Stimulated activated CD4-positive, alpha-beta T cell treated with anti-CD3 and anti-CD28 coated beads, Interleukin-2, amount 100 ng/mL, for 4 hours (primary cell): ENCODE measurements at places on chromosomes 6 and 20.

GRCh38 chr20:61521687-61522420 lies 269.8 kb downstream of the CDH4 start:
- DNase-seq: no peak

GRCh38 chr6:136983687-136984086 lies 61.1 kb downstream of the IL20RA start:
- DNase-seq: no peak

DNA sequence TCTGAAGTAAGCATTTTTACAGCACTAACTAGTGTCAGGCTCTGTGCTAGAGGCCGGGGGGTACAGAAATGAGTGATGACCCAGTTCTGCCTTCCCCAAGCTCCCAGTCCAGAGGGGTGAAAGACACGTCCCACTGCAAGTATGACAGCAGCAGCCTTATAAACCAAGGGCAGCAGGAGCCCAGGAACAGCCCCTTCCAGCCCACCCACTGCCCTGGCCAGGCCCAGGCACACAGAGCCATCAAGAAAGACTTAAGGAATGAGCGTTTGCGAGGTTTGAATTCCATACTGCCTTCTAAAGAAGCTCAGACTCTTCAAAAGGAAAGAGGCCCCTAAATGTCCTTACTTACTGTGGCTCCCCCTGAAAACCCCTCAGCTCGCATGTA lies 10.0 kb downstream of the TRERF1 start:
- DNase-seq: no peak

DNA sequence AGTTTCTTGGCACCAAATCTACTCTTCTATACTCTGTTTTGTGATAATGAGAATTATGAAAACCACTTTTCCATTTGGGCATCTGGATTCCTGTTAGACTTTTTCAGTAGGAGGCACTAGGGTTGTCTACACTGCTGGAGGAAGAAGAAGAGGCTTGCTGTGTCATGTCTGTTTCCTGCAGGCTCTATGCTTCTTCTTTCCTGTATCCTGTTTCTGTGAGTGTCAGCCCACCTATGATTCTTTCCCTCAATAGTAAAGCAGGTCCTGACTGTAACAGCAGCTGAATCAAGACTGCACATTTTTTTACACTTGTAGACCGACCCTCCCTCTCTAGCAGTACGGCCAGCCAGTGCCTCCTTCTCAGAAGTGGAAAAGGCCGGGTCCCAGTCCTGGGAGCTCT lies 603.9 kb downstream of the HDGFL1 start:
- DNase-seq: no peak

DNA sequence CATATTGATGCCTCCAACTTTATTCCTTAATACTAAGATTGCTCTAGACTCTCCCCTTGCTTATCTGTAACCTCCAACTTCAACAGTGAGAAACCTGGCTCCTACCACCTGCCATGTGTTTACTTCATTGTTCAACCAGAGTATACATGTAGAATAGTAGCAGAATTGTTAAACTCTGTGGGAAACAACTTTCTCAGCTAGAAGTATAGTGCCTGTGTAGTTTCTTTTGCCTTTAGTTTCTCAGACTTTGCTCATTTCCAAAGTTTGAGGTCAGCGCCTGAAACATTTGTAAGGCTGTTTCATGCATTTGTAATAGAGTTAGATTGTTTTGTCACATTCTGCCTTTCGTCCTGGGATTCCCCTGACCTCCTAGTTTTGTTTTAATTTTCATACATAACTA lies 34.9 kb upstream of the HECA start:
- DNase-seq: no peak

DNA sequence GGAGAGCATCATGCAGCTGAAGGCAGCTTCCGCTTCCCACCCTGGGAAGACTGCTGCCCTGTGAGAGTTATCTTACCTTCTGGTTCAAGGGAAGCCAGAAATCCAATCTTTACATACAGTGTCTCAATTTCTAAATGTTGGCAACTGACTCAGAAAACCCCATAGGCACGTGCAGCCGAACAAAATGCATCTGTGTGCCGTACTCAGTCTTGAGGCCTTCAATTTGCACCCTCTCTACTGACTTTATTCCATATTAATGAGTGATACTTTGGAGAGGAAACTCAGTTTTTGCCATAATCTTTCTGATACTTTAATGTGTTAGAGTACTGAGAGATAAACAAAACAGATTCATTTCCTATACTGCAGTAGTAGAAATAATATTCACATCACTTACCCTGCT lies 172.5 kb upstream of the C6orf118 start:
- no peak for DNase-seq

GRCh38 chr20:49313283-49313682 lies 35.4 kb upstream of the ZNFX1 start:
- DNase-seq: no peak

DNA sequence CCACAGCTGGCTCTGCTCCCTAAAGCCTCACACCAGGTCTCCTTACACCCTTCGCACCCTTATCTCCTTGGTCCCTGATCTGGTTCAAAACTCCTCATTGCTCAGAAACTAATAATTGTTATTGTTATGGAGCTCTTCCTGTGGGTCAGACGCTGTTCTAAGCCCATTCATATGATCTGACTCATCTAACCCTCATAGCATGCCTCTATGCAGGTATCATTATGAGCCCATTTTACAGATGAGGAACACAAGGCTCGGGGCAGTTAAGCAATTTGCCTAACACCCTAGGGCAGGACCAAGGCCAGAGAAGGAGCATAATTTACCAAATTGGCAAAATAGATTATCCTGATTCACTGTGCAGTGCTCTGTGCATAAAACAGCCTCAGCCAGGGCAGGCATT lies 51.8 kb upstream of the CCDC167 start:
- DNase-seq: no peak

DNA sequence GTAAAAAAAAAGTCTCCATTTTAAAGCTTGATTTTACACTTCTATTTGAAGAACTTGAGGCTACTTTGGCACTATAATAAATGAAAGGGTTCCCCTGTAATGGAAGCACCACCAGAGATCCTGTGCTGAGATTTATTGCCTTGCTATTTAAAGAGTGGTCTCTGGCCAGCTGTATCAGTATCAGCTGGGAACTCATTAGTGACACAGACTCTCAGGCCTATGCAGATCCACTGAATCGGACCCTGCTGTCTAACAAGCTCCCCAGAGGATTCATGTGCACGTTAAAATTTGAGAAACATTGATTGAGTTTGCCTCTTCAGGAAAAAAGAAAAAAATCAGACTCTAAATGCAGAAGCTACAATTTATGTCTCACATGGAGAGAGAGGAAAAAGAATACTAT lies 299.9 kb upstream of the BMP2 start:
- DNase-seq: no peak

GRCh38 chr6:139699911-139700310 lies 325.5 kb upstream of the CITED2 start:
- DNase-seq: no peak

DNA sequence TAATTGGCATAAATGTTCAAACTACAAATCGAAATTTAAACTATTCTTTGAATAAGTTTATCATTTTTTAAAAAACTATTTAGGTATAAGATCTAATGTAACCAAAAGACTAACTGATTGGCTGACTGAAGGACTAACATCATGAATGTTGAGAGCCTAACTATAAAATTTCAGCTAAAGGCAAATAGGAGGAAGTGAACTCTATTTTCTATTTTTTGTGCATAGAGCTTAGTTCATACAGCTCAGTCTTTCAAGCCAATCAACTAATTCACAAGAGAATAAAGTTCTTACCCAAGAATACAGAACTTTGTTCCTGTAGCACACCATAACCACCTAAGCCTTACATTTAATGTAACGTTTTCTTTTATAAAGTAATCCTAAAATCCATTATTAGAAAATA lies 46.3 kb upstream of the STXBP5 start:
- no peak for DNase-seq

DNA sequence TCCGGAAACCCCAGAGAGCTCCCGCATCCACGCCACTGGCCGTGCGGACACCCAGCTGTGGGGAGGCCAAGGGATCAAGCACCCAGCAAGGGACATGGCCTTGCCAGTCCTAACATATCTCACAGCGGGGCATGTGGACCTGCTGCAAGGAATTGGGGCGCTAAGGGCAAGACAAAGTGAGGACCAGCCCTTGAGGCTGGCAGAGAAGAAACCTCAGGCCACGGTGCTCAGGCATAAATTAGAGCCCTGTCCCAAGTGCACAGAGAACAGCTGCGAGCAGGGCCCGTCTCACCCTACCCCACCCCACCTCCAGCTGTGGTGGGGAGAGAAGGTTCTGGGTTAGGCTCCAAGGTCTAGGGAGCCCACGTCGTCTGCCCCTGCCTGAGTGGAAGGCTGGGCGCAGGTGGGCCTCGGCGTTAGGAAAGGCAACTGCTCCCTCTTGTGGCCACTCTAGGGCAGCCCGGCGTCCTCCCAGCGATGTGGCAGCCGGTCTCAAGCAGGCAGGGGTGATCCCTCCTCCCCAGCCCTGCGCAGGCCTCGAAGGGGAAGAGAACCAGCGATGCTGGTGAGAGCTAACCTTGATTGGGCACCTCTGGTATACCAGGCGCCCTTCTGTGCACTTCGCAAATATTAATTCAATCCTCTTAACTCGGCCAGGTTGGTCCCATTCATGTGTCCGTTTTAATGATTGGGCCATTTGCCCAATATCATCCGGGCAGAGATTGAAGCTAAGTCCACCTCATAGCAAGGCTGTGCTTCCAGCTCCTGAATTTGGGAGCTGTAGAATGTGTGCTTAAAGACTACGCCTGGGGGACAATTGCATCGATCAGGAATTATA lies 235.8 kb downstream of the NFATC2 start:
- peak; percentile 56 for DNase-seq

DNA sequence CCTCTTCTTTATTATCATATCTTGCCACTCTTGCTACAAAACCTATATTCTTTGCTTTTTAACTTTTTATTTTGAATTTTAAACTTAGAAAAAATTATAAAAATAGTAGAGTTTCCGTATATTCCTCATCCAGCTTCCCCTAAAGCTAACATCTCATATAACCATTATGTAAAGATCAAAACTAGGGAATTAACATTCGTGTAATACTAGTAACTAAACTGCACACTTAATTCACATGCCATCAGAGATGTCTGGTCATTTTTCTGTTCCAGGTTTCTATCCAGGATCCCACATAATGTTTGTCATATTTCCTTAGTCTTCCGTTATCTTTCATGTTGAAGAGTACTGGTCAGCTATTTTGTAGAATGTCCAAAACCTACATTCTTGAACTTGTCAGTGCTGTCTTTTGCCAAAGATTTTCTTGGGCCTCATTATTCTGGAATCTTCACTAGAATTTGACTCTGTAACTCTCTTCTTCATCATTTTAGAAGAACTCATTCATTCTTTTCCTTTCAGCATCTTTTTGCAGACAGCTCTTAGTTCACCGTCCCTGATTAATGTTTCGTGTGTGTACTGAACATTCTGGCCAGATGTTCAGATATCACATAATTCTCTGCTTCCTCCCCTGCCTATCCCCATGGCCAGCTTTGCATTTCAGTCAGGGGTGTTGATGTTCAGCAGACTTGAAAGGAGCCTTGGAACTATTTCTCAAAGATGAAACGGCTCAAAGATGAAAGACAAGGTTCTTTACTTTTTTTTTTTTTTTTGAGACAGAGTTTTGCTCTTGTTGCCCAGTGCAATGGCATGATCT lies 9.4 kb downstream of the CTNNBL1 start:
- DNase-seq: no peak

GRCh38 chr6:113907102-113907815 lies 50.1 kb downstream of the MARCKS start:
- DNase-seq: no peak

- DNase-seq: no peak
Measured at GRCh38 chr20:8213831-8214587, 81.9 kb downstream of the PLCB1 start.

DNA sequence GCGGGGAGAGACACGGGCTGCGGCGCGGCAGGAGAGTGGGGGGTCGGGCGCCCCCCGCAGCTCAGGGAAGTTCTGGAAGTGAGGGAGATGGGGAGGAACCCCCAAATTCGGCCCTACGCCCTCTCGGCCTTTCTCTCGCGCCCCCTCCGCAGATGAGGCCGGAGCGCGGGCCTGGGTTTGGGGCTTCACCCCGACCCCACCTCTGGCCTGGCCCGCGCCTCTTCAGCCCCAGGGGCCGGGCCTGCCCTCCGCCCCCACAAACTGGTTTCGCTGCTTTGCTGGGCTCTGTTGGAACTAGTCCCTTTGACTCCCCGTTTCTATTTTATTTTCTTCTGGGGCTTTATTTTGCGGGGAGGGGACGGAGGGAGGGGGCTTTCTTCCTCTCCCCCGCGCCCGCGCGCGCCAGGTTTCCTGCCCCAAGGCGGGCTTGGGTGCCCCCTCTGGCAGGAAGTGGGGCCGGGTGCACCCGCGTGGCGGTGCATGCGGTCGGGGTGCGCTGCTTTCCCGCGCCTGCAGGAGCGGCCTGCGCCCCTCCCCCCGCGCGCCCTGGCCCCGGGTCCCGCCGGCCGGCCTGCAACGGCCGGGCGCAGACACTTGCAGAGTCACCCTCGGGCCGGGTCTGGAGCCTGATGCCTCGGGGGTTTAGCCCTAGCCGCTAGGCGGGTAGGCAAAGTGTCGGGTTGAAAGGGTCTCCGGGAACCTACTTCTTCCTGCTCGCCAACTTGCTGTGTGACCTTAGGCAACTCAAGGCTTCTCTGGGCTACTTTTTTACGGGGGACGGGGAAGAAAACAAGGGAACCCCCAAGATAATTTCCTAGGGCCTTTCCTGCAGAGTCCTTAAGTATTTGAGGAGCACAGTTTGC lies 1.3 kb downstream of the HMGA1 start:
- DNase-seq: peak; percentile 72

GRCh38 chr6:44333273-44333919 lies 9.1 kb upstream of the SPATS1 start:
- DNase-seq: no peak

- DNase-seq: no peak
Measured at GRCh38 chr6:166204852-166205650, 37.4 kb upstream of the TBXT start.

- DNase-seq: no peak
Measured at GRCh38 chr6:47741807-47742206, 40.0 kb upstream of the OPN5 start.

DNA sequence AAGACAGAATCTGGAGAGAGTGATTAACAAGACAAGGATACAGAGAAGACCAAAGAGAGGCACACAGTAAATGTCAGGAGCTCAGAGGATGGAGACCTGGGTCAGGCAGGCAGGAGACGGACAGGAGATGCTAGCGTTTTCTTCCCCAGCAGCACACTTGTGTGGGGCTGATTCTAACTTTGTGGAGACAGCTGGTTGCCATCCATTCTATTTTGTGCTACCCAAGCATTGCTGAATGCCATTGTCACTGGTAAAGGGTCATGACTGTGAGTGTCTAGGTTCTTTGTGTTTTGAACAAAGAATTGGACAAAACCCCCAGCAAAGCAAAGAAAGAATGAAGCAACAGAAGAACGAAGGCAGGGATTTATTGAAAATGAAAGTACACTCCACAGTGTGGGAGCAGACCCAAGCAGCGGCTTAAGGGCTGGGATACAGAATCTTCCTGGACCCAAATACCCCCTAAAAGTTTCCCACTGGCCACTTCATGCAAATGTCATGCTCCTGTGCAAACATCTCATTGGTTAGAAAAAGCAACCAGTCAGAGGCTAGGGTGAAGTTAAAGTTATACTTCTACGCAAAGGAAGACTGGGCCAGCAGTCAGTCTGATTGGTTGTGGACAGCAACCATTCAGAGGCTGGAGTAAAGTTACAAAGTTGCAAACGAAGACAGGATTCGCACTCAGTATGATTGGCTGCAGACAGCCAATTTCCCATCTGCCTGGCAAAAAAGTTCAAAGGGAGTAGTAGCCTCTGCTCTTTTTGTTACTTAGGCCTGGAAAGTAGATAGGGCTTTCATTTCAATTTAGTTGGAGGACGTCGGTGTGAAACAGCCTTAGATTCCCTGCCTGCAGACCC lies 17.5 kb downstream of the PTK7 start:
- no peak for DNase-seq
